ENCODE measurements at places on chromosomes 11 and 22.

DNA sequence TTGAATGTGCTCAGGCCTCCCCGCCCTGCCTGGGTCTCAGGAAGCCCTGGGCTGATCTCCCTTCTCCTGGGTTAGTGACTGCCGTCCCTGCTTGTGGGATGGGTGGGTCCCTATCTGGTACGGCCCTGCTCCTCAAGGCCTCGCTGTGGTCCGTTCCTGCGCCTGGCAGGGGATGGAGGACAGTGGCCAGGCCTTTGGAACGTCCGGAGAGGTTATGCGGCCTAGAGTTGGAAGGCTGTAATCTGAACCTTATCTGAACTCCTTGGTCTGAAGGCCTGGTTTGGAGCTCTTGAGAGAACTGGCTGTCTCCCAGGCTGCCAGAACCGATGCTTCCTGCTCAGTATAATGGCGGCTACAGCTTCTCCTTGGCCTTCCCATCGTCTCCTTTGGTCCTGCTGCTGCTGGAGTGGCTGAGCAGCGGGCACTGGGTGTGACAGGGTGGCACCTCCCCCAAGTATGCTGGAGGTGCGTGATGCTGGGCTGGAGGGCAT, 72.8 kb downstream of the FLI1 start:
- DNase-seq: peak; percentile 28

GRCh38 chr11:134749040-134749839, 337.2 kb upstream of the B3GAT1 start:
- no peak for DNase-seq

DNA sequence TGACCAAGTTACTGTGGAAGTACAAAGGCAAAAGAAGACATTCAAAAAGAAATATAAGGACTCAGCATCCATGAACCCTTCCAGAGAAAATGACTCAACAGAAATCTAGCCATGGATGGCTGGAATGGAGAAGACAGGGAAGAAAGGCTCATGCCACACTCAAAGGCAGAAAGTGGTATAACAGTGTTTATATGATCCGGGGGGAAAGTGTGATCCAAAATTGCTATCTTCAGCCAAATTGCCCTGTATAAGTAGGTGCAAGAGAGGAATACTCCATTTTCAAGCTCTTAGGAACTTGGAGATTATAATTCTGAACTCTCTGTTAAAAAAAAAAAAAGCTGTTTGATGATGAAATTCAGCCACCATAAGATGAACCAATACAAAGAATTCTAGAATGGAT, 81.8 kb upstream of the TENM4 start:
- no peak for DNase-seq

DNA sequence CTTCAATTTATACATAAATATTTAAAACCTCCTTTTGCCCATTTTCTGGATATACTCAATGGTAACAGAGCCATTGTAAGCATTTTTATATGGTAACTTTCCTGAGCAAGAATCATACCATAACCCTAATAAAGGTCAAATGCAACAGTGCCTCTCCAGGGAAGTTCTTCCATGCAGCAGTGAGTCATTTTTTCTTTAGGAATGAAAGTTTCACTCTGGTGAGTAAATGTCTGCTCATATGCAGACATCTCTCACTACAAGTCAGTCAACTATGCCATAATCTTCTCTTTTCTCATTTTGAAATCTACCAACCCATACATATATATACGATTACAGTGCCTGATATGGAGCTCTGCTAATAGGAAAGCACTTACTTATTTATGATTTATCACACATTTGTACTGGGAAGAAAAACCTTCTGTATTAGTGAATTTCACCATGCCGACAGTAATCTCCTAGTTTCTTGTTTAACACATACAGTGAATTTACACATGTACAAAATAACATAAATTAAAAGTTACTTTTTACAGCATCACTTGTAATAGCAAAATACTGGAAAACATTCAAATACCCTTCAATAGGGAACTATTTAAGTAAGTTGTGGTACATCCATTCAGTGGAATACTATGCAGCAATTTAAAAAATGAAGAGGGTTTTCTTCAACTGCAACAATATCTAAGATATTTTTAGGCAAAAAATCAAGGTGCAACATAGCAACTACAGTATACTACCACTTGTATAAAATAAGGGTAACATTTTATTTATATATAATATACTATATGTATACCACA, 16.0 kb downstream of the STK33 start:
- DNase-seq: no peak

DNA sequence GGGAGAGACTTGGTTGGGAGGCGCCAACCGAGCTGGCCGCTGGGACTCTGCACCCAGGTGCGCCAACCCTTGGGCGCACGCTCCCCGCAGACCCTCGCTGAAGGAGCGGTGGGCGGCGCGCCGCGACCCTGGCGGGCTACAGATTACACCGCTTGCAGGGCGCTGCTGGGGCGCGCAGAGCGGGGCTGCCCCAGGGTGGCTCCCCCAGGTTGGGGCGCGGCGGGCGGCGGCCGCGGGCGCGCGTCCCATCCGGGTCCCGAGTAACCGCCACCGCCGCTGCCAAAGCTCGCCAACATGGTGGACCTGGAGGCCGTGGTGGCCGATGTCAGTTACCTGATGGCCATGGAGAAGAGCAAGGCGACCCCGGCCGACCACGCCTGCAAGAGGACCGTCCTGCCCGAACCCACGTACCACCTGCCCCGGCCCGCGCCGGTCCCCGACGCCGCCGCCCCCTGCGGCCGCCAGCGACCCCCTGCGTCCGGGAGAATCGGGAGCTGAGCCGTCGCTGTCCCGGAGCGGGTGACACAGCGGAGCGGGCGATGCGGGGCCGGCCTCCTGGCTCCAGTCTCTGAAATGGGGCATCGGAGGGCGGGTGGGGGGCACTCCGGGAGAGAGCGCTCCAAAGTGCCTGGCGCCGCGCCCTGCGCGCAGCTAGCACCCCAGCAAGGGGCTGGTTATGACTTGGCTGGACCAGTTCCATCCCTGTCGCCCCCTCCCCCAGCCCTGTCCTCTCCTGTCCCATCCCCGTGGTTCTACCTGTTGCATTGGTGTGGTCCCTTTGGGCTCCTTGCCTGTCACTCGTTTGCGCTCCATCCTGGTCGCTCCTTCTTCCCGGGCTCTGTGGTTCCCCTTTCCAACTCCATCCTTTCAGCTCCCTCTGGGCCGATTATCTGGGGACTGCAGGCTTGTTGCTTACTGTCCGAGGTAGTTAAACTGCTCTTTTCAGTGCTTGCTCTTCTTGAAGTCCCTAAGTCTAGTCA, 143.3 kb upstream of the GRK3 start:
- DNase-seq: no peak

DNA sequence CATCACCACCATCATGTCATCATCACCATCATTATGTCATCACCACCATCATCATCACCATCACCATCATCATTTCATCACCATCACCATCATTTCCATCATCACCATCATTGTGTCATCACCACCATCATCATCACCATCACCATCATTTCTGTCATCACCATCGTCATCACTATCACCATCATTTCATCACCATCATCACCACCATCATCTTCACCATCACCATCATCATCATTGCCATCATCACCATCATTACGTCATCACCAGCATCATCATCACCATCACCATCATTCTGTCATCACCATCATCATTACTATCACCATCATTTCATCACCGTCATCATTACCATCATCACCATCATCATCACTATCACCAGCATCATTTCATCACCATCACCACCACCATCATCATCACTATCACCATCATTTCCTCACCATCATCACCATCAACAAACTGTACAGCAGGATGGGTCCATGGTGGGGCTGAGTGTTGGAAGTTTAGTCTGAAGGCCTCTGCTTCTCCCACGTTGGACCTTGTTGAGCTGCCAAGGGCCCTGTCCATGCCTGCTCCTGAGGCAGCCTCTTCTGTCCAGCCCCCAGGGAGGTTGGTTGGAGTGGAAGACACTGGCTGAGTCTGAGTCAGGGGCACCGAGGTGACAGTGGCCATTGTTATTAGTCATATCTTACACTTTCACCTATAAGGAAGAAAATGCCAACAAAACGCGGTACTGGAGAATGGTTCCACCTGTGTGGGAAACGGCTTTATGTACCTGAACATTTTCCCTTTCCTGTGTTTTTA, 247.1 kb downstream of the TBC1D22A start:
- DNase-seq: no peak

DNA sequence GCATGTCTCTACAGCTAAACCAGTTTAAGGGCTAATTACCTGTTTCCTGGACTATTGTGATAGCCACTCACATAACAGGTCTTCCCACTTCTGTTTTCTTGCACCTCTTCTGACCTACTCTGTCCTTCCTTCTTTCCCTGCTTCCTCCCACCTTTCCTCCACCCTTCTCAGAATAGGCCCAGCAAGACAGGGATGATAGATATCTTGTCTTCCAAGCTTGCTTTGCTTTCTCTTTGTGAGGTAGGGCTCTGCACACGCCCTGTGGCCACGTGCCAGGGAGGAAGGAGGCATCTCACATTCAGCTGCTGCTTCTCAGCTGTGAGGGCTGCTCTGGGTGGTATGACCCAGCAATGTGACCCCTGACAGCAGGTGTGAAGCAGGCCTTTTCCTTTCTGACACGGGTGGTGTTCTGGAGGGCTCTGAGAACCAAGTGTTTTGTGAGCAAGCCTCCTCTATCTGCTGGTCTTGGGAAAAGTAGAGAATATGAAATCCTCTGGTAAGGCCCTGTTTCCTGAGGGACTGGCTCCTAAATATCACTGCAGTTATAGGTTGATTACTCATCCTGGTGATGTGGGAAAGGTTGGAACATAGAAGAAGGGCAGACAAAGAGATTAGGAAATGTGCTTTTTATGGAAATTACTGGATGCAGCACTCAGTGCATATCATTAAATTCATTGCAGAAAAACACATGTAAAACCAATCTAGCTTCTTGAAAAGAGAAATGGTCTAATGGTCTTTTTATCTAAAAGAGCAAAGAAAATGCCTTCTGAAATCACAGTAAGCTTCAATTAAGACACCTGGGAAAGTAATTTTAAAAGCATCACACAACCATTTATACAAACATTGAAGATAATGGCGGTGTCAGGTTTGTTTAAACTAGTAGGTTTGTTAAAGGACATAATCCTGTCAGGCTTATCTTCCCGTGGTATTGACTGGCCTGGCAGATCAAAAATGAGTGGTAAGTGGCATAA, 8.5 kb downstream of the AMOTL1 start:
- peak; percentile 88 for DNase-seq

GRCh38 chr11:69325446-69325845, 31.5 kb downstream of the MYEOV start:
- DNase-seq: no peak

- DNase-seq: no peak
Observed at GRCh38 chr11:61999141-61999975, 31.9 kb upstream of the FTH1 start.

DNA sequence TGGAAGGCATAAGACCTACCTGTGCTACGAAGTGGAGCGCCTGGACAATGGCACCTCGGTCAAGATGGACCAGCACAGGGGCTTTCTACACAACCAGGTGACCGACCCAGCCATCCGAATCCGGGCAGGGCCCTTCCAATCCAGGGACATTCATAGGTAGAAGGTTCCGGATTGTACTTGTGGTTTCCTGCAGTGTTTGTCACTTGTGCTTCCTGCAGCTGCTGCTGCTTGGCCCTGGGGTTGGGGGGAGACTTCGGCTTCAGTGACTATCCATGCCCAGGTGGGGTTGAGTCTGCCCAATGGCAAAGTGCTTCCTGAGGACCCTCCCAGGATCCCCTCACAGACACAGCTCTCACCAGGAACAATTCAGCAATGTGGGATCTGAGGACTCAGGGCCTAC, 2.2 kb downstream of the APOBEC3A start:
- no peak for DNase-seq

GRCh38 chr11:61742391-61742790, 10.0 kb upstream of the MYRF start:
- DNase-seq: no peak

Data from NCI-H2029 (cell line).